ENCODE measurements at places on chromosomes 5 and 9. TPM values are rescaled to one million over a fixed set of nuclear protein-coding genes. Genes with fewer than 3 reads are reported as not detected.

The CERCAM gene
- total RNA-seq = 55.1 TPM

The WNK2 gene
- not detected for total RNA-seq

The MARCOL gene
- not detected for total RNA-seq

The PCDHGA1 gene
- total RNA-seq = 0.59 TPM

The PCDHB13 gene
- total RNA-seq = under 0.01 TPM

The FOXD4L5 gene
- total RNA-seq = not detected

The EQTN gene
- total RNA-seq = not detected

The PCDHGA11 gene
- 11.8 TPM for total RNA-seq
